ENCODE measurements at places on chromosomes 5 and 9.

GRCh38 chr9:128529191-128529590 is 23.2 kb upstream of the SPTAN1 start:
- DNase-seq: no peak

GRCh38 chr5:98755406-98755805 is 18.1 kb upstream of the RGMB start:
- no peak for DNase-seq

DNA sequence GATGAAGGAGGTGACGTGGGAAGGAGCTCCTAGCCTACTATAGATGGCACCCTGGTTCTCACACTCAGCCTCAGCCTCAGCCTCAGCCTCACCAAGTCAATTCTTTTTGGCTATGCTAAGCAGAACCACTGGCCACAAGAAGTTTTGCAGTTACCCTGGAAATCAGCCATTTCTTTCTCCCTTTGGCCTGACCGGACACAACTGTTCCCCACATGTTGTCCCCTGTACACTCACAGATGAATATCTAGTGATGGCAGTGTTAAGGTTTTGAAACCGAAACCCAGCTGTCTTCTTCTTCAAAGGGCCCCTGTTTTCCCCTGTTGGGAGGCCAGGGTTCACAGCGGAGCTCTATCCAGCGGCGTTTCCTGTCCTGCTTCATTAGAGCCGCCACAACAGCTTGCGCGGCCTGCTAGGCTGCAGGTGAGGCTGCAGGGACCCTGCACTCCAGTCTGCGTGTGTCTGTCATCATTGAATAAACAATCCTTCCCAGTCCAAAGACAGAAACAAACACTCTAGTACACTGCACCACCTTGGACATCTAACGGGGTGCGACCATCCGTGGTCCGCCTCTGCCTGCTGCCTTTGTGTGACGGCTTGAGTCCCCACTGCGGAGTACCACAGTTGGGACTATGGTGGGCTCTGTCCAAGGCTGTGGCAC is 250.5 kb downstream of the DENND1A start:
- no peak for DNase-seq

DNA sequence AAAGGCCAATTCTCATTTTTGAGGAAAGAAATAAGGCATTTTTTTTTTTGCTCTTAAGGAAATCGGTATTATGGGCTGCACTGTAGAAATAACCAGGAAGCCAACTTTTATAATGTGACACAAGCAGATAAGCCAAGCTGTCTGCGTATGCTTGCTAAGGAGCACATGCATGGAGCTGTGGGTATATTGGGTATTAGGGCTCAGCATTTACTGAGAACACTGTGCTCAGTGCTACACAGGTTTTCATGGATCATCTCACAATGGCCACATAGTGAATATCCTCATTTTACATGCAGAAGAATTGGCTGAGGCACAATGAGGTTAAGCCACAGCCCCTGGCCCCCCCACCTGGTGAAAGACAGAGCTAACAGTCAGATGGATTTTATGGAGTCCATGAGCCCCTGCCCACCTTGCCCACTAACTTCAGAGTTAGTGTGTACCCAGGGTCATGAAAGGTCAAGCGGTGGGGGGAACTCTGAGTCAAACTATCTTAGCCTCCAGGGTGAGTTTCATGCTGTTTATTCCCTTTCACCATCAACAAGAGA is 204.8 kb downstream of the SPATA31A6 start:
- no peak for DNase-seq

DNA sequence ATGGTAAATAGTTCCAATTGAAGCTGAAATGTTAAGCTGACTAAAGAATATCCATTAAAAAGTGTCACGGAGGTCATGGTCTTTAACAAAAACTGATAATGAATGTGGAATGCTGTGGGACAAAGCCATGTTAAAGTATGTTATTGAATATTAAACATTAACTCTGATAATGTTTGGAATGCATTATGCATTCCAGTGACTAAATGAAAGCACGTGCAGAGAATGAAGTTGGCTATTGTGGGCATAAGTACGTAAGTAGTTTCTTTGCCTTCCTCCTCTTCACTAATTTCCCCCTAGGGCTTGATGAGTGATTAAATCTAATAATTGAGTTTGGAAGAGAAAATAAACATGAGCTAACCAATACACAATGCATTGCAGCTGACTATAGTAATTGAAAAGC is 640.4 kb upstream of the CDH10 start:
- DNase-seq: no peak

DNA sequence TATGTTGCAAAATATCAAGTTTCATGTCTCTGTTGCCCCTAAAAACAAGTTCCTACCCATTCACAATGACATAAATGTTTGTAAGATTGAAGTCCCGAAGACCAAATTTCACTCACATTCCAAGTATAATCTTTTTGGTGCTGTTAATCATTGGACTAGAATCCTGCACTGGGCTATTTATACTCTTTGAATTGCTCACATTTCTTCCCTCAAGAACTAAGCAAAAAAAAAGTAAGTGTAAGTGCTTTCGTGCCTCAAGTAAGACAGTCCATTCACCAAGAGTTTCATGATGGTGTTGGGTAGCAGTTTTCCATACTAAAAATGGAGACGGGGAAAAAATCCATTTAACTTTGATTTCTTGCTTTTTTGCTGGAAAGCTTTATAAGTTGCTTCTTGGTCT is 242.3 kb downstream of the EBF1 start:
- no peak for DNase-seq

DNA sequence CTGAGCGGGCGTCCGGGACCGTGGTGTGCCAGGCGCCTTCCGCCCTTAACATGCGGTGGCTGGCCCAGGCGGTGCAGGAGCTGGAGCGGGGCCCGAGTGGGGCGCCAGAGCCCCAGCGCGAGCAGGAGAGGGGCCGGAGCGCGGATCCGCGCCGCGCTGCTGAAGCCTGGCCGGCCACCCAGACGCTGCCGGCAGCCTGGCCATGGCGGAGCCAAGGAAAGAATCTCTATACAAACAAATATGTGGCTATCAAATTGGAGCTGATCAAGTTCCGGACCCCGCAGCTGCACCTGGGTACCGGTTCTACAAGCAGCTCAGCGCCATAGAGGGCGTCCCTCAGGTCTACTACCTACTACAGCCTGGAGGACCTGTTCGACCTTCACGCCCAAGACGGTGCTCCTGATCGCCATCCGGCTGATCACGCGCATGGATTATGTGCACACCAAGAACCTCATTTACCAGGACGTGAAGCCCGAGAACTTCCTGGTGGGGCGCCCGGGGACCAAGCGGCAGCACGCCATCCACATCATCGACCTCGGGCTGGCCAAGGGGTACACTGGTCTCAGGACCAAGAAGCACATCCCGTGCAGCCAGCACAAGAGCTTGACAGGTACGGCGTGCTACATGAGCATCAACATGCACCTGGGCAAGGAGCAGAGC is 55.8 kb downstream of the JAK2 start:
- no peak for DNase-seq

- DNase-seq: no peak
These were observed 22.8 kb upstream of the RGMB start for GRCh38 chr5:98750693-98751092.

- no peak for DNase-seq
These were observed 673.8 kb downstream of the PRELID2 start for GRCh38 chr5:145161391-145161790.

DNA sequence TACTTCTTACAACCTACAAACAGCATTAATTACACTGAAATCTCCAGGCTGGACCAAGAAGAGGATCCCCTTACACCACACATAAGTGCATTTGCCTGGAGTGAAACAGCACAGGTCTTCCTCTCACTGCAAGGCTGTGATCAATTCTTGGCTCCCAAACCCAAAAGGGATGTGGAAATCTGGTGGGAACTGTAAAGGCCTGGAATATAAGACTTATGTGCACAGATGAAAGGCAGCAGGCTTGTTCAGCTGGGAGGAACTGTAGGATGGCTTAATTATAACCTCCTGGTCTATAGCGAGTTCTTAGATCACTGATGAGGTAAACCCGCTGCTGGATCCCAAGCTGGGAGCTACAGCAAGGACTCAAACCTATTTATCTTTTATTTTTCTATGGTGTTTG is 182.9 kb upstream of the TNC start:
- DNase-seq: no peak

- DNase-seq: no peak
These were observed 27.6 kb downstream of the TRPC7 start for GRCh38 chr5:136337788-136338187.

DNA sequence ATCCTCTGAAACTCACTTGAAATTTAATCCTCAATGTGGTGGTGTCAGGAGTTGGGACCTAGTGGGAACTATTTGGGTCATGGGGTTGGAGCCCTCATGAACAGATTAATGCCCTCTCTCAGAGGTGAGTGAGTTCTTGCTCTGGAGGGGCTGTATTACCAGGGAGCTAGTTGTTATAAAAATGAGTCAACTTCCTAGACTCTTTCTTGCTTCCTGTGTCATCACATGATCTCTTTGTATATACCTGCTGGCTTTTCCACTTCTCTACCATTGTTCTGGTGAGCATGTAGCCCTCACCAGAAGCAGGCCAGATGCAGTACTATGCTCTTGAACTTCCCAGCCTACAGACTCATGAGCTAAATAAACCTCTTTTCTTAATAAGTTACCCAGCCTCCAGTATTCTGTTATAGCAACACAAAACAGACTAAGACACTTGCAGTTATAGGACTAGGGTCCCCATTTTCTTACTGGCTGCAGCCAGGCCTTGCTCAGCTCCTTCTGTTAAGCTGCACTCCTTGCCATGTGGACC is 127.5 kb downstream of the SUSD1 start:
- DNase-seq: no peak

DNA sequence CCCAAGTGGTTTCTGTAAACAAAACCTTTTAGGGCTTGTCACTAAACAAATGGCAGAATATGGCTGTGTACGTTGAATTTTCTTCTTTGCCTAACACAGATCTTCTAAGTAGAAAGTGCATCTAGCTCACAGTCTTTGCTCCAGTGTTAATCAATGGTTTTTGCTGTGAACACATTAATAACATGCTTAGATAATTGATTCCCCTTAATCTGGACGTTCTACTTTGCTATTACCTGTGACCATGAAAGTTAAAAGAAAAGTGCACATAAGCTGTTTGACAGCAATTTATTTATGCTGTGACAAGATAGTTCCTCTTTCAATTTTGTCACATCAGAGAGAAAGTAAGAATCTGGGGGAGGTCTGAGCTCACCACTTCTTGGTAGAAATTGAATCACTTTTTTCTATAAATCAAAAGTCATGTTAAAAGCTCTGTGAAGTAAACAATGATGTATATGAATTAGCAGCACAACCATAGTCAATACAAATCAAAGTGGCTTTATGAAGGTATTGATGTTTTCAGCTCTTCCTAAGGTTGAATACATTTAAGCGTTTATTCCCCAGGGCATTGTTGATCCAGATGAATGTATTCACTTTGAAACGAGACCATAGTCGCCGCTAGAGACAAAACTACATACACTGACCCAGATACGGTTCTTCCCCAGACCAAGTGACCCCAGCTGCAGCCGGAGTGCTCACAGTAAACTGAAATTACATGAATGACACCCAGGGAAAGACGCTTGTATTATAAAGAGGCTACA is 174.6 kb upstream of the ZNF608 start:
- no peak for DNase-seq

DNA sequence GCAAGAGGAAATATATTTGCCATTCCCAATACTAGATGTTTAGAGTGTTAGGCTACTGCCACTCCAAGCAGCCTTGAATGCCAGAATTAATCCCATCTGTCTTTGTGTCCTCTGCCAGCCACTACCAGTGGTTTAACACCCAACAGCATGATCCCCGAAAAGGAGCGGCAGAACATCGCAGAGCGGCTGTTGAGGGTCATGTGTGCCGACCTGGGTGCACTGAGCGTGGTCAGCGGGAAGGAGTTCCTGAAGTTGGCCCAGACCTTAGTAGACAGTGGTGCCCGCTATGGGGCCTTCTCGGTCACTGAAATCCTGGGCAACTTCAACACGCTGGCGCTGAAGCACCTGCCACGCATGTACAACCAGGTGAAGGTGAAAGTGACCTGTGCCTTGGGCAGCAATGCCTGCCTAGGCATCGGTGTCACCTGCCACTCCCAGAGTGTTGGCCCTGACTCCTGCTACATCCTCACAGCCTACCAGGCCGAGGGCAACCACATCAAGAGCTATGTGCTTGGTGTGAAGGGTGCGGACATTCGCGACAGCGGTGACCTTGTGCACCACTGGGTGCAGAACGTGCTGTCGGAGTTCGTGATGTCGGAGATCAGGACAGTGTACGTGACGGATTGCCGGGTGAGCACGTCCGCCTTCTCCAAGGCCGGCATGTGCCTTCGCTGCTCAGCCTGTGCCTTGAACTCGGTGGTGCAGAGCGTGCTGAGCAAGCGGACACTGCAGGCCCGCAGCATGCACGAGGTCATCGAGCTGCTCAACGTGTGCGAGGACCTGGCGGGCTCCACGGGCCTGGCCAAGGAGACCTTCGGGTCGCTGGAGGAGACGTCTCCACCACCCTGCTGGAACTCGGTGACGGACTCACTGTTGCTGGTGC is 29.3 kb downstream of the AMBP start:
- DNase-seq: no peak

GRCh38 chr9:122055701-122056100 is 37.4 kb downstream of the TTLL11 start:
- no peak for DNase-seq

GRCh38 chr5:135823881-135824280 is 10.6 kb upstream of the SLC25A48 start:
- DNase-seq: no peak

DNA sequence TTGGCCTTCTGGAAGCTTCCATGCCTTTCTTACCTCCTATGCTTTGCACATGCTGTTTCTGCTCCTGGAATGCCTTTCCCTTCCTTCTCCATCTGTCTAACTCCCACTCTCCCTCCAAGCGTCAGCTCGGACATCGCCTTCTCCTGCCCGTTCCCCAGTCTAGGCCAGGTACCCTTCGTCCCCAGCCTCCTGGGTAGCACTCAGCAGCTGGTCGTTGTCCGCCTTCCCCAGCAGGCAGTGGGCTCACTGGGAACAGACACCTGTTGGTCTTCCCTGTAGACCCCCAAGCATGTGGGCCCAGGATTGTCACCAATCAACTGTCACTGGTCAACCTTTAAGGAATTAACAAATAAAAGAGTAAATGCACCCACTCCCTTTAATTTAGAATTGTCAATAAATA is 202.2 kb downstream of the RGS3 start:
- no peak for DNase-seq

- DNase-seq: no peak
These were observed 74.0 kb downstream of the PCSK5 start for GRCh38 chr9:75964427-75964826.

DNA sequence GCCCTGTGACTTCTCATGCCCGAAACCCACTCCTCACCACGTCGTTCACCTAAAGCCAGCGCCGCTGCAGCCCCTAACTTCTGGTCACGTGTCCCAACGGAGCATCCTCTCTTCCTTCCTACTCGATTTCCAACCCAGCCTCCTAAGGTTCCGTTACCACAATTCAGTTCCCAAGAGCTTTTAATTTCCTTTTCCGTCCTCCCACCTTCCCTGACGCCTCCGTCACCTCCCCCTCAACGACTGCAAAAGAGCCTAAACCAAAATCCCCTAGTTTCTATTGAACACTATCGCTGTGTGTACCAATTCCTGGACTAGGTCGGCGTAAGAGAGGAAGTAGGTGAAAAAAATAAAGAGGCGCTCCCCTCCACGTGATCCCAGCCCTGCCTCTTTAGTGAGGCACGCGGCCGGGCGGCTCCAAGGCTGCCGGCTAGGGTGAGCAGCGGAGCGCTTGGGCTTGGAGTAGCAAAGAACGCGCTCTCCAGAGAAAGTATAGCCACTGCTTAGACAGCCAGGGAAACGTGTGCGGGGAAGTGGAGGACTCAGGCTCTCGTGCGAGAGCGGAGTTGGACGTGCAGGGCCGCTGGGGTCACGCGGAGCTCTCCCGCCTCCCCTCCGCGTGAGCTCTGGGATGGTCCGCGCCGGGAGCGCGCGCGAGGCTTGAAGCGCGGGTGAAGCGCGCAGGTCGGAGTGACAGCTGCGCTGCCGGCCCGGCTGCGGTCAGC is at the start of the genes CENPP and NOL8:
TSS of gene CENPP (plus strand) at position 685 of the 722 bp plus-strand sequence.
TSS of gene NOL8 (minus strand) at position 82 of the 722 bp plus-strand sequence. CDS start 1,189 bp downstream, outside the sequence.
- DNase-seq: peak; percentile 74

- no peak for DNase-seq
These were observed 67.4 kb downstream of the MRPS27 start for GRCh38 chr5:72252574-72253155.
